ENCODE measurements at places on chromosomes 2 and 18.

GRCh38 chr2:183163821-183164649 is 39.8 kb downstream of the NUP35 start:
- no peak for DNase-seq

DNA sequence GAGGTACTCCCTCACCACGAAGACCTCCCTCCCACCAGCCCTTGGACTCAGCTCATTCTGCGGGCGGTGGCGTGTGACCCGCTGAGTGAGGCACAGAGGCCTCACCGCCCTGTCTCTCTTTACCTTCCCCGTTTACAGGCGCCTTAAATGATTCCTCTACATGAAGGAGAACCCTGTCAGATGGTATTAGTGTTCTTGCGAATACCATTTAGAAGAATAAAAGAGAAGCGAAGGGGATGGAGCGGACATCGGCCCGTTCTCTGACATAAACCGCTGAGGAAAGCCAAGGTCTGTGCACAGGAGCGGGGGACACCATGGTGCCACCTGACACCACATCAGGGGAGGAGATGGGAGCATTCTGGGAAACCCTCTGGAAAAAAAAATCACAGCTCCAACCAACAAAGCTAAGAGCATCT is 179.8 kb downstream of the HDAC4 start:
- DNase-seq, result no peak

DNA sequence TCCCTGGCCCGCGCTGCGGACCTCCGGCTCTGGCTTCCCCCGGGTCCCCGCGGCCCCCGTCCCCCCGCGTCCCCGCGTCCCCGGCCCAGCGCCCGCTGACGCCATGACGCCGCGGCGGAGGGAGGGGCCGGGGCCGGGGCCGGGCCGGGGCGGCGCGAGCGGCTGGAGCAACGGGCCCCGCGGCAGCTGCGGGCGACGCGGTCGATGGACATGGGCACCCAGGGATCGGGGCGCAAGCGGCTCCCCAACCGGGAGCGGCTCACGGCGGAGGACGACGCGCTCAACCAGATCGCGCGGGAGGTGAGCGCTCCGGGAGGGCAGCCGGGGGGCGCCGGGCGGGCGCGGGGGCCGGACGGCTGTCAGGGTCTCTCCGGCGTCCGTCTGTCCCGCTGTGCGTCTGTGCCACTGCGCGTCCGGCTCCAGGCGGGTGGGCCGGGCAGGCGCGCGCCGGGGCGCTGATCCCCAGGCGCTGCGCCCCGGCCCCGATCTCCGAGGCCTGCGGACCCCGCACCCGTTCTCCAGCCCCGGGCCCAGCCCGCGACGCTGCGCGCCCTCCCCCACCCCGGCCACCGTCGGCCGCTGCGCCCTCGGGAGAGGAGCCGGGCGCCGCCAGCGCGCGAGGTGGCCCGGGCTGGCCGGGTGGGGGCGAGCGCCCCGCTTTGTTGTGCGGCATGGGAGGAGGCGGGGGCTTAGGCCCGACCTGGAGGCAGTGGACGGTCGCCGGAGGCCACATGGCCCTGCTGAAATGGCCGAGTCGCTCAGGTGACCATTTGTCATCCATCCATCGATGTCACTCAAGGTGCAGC is at the start of gene LRRFIP1:
Gene LRRFIP1, plus strand, starts transcription at position 147 of the 806 bp plus-strand sequence. Its CDS starts 58 bp downstream, at position 205.
- DNase-seq, result no peak

GRCh38 chr2:23685181-23685580 is 241.7 kb downstream of the ATAD2B start:
- DNase-seq, result no peak

GRCh38 chr2:78068808-78069207 is 546.6 kb upstream of the LRRTM4 start:
- no peak for DNase-seq

GRCh38 chr2:239271471-239271870 is 129.3 kb downstream of the HDAC4 start:
- no peak for DNase-seq

DNA sequence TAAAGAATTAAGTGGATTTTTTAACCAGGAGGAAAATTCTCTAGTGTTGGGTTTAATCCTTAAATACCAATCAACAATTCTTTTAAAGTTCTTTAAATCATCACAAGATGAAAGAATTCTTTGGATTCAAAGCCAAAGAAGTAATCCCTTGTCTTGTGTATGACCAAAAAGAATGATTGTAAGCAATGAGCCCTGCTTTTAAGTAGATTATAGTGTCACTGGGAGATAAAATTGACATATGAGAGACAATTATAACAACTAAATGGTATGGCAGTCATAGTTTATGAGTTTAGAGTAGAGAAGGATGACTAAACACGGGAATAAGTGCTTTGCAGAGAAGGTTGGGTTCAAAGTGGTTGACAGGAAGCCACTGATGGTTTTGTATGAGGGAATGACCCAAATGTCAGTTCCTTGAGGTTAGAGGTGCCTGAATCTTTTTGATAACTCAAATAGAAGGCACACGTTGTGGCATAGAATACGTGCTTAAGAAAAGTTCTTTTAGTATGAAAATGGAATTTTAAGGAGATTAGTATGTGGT is 199.6 kb upstream of the TCF4 start:
- no peak for DNase-seq

DNA sequence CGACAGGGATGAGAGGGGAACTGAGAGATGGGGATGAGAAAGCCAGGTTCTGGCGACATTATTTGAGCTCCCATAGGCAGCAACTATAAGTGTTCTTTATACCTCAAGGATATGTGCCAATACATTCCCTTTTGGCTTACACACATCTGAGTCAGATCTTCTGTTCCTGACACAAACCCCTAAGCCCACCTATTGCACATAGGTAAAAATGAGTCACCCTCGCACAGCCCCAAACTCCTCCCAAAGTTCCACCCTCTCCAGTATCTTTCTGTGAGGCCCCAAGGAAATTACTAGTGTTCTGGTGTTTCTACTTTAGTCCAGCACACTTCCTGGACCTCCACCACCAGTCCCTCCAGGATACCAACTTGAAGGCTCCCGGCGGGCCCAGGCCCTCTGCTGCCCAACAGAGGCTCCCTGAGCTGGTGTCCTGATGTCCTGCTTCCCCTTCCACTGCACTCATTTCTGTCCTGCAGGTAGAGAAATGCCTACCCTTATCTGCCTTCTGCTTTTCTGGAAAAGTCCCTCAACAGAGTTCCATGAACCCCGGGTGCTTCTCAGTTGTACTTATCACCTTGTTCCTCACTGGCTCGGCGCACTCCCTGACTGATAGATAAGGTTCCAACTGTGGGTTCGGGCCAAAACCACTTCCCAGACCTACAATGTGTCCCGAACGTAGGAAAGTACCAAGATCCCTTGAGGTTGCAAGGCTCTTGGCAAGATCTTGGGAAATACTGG is 125.5 kb downstream of the EN1 start:
- no peak for DNase-seq

DNA sequence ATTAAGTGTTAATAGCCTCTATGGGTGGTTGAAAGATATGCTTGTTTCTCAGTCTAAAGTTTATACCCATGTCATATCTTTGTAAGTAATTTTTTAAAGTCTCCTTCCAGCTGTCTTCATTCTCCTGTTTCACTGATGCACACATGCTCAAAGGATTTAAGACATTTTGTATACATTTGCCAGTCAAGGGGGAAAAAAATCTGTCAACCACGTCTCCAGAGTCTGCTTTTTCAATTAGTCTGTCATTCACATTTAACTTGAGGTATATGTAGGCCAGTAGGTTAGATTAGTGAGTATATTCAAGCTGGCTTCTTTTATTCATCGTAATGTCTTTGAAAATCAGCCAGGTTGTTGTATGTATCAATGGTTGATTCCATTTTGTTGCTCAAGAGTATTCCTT is 193.5 kb downstream of the MCFD2 start:
- DNase-seq, result no peak

DNA sequence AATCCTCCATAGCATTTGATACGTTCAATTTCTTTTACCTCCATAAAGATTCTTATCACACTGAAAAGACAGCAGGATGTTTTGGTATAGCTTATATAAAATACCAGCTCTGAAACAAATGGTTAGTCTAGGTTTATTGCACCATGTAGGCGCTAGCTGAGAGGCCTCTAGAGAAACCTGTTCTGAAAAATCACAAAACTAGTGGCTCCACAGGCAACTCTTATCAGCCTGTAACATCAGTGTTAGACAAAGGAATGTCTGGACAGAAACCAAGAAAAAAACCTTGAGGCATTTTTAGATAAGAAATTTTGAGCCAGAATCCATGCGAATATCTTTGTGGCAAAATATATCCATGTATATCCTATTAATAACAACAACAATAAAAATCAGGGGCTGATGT is 440.4 kb upstream of the MAP2 start:
- no peak for DNase-seq

- no peak for DNase-seq
Measured at GRCh38 chr2:29290293-29291047, 175.3 kb downstream of the CLIP4 start.

GRCh38 chr18:75753753-75754152 is 326.2 kb upstream of the SMIM21 start:
- no peak for DNase-seq

GRCh38 chr18:52441794-52442193 is 101.8 kb downstream of the DCC start:
- no peak for DNase-seq

Data from NCI-H510A treated with DMSO at 0.1 percent for 48 hours (cell line).